ENCODE measurements at places on chromosomes 1 and 21. TPM values are rescaled to one million over a fixed set of nuclear protein-coding genes. Genes with fewer than 3 reads are reported as not detected.

- H3K27me3 ChIP-seq: no peaks in the 10 kb centered on the region
- peak overlapping the region; percentile 22 for H3K27ac ChIP-seq
- no peak for DNase-seq
Observed at GRCh38 chr1:83970114-83970513, 28.8 kb downstream of the TTLL7 start.

GRCh38 chr1:43660355-43660754 lies 10.4 kb downstream of the KDM4A start:
- no peaks in the 10 kb centered on the region for H3K27me3 ChIP-seq
- no peak overlapping the region for H3K4me3 ChIP-seq
- H3K36me3 ChIP-seq: peaks cover 73% of the 10 kb centered on the region
- no peaks in the 10 kb centered on the region for H3K4me1 ChIP-seq
- H3K27ac ChIP-seq: no peak overlapping the region

DNA sequence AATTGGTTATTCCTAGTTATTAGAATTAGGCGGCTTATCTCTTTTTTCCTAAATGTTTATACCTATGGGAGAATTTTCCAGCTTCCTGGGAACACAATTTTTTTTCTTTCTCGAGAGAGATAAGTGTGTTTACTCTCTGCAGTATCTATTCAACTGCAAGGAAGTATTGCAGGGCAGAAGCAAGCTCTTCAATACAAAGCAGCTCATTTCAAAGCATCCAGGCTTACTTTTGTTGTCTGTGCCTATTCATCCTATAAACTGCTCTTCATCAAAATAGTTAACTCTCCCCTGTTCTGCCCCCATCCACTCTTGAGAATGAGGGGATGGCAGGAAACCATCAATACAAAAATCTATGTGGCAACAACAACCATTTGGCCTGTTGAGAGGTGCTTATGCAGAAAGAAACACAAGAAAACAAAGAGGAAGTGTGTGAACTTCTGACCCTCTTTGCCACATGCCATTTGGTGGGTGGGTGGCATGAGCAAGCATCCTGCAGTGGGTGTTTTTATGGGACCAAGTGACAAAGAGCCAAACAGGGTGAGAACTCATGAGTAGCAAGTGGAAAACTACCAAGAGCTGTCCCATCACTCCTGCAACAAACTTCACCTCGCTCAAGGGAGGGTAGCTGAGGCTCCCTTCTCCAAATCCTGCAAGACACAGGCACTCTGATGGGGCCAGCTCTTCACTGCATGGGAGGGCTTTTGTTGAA lies 50.6 kb upstream of the MRPS6 start:
- H3K36me3 ChIP-seq: no peaks in the 10 kb centered on the region
- H3K27me3 ChIP-seq: no peaks in the 10 kb centered on the region
- DNase-seq: no peak

DNA sequence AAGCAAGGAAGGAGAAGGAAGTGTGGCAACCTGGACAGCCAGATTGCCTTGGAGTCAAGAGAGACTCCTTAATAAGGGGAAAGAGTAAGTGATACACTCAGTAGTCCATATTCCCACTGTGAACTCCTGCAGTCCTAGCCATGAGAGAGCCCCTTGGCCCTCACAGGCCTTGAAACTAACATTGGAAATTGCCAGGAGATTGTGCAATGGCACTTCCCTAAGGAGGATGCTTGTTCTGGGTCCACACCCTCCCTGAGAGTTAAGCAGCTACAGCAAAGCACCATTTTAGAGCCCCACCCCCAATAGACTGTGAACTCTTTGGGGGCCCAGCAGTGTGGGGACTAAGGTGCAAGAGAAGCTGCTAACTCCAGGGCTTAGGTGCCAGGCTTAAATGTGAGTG lies 367.7 kb upstream of the CAMK1G start:
- no peaks in the 10 kb centered on the region for H3K27me3 ChIP-seq
- H3K4me3 ChIP-seq: no peak overlapping the region
- H3K4me1 ChIP-seq: no peaks in the 10 kb centered on the region
- DNase-seq: no peak
- H3K27ac ChIP-seq: no peak overlapping the region

The MAP10 gene
- 2.4 TPM for total RNA-seq

The AGT gene
- total RNA-seq: 69.1 TPM

DNA sequence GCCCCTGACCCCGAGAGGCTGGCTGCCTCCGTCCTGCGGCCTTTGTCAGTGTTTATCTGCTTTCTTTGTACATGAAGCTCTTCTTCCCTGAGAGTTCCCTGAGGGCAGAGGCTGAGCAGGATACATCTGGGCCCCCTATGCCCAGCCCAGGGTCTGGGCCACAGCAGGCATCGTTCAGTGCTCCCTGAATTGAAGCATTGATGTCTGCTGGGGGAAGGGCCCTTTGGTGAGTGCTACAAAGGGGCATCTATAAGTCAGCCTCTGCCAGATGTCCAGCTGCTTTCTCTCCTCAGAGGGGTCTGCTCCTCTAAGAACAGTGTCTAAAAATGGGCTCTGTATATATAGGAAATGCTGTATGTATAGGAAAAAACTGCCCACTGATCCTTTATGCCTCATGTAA lies 2.1 kb downstream of the HEYL start:
- peaks cover 11% of the 10 kb centered on the region for H3K4me1 ChIP-seq
- peaks cover 1% of the 10 kb centered on the region for H3K36me3 ChIP-seq
- no peaks in the 10 kb centered on the region for H3K27me3 ChIP-seq
- H3K4me3 ChIP-seq: peak overlapping the region; percentile 86
- no peak for DNase-seq
- peak overlapping the region; percentile 88 for H3K27ac ChIP-seq

All from thoracic aorta (tissue), 2 donors.